Nephron progenitor cell (in vitro differentiated cells): ENCODE measurements at places on chromosomes 3 and 15.
A peak's percentile ranks its signal among the peaks of the same experiment; 100 is the strongest.

DNA sequence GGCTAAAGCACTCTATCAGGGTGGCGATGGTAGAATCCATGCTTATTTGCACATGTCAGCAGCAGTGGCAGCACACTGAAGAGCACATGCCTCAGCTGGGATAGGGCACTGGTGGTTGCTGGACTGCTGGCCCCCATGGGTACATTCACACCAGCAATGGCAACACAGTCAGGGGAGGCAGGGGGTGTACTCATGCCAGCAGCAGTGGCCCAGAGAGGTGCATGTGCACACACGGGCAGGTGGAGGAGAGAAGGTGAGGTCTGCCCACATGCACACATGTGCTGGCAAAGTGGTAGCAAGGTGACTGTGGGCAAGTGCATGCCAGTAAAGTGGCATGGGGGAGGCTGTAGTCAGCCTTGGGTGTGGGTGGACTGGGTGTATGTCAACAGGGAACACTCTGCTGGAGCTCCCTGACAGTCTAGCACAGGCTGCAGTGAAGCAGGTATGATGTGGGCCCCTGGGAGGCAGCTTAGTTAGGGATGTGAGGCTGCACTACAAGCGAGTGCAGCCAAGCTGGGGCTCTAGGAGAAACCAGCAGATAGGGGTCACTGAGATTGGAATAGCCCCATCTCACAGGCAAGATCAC lies 53.9 kb upstream of the NPAP1 start:
- DNase-seq, result no peak

- DNase-seq, result peak; percentile 69
Observed at GRCh38 chr15:44427756-44428724, 611 bp downstream of the CTDSPL2 start.

- no peak for DNase-seq
Observed at GRCh38 chr3:164604687-164605086, 473.6 kb downstream of the SI start.

GRCh38 chr3:143288944-143289343 lies 169.4 kb downstream of the CHST2 start:
- DNase-seq, result no peak

DNA sequence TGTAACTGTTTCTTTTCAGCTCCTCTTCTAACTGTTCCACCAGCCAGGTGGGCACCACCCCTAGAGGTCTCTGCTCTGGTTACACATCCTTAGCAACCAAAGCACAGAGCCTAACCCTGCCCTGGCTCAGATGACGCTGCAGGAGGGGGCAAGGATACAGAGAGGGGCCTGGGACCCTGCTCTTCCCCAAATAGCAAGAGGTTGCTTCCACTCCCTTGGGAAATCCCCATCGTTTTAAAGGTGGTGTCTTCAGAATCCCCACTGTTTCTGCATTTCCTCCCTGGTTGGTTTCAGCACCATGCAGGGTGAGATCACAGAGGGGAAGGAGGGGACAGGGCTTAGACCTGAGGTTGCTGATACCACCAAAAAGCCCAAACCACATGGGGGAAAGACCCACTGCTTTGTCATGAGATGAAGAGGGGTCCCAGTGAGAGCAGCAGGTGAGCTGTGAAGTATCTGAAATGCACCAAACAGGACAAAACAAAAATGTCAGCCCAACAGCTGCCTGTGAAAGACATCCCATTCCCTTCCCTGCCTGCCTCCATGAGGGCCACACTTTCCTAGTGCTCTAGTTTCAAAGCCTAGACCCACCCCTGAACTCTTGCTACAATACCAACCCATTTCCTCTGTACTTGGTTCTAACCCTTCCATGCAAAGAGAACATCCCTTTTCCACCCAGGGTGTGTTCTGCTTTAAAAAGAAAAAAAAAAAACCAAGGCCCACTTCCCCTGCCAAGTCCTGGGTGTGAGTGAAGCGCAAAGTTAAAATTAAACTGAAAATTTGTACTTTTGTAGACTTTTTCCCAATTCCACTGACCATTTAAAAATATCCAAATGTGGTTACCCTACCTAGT lies 29.0 kb downstream of the ANP32A start:
- DNase-seq, result no peak

DNA sequence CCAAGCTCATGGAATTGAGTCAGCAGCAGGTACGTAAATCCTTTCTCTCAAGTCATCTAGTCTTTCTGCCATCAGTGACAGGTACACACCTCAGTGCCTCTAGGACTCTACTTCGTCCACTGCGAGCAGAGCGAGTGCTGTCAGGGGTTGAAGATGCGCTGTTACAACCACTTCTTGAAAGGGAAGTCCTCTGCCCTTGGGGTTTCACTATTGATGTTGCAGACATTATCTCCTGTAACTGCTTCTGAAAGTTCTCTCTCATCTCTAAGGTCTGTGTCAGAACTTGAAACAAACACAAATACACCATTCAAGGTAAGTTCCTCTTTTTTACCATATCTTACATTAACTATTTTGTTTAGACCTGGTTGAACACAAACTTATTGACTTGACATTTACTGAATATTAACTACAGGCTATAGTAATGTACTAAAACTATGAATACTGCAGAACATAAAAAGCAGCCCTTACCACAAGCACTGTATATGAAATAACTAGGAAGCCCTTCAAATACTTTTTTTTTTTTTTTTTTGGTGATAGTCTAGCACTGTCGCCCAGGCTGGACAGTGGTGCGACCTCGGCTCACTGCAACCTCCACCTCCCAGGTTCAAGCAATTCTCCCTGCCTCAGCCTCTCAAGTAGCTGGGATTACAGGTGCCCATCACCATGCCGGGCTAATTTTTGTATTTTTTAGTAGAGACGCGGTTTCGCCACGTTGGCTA lies 41.5 kb downstream of the TOPBP1 start:
- DNase-seq, result no peak

- DNase-seq, result no peak
Observed at GRCh38 chr3:15955968-15956367, 158.2 kb upstream of the ANKRD28 start.

DNA sequence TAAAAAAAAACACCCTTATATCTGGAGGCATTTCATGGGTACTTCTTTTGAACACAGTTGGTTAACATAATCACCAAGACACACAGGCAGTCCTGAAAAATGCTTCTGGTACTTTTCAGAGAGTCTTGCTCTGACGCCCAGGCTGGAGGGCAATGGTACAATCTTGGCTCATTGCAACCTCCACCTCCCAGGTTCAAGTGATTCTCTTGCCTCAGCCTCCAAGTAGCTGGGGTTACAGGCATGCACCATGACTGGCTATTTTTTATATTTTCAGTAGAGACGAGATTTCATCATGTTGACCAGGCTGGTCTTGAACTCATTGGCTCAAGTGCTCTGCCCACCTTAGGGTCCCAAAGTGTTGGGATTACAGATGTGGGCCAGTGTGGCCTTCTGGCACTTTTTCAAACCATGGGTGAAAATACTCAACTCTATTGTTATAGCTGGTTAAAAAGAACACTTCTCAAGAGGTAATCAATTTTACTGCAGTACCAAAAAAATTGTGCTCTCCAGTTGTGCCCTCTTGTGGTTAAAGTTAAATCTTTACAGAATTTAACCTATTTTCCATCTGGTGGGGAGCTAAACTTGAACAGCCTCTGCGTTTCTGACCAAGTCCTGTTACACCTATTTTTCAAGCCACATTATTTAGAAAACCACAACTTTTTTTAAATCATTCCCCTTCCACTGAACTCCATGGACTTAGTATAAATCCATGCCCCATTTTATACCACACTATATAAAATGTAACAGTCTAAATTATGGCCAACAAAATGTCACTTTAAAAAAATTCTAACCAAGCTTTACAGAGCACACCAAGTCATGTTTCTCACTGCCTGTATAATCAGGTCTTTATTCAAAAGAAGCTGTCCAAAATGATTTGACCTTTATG lies 1.2 kb upstream of the SNAPC5 start:
- no peak for DNase-seq

- no peak for DNase-seq
Observed at GRCh38 chr15:79086814-79087213, 3.8 kb downstream of the RASGRF1 start.

DNA sequence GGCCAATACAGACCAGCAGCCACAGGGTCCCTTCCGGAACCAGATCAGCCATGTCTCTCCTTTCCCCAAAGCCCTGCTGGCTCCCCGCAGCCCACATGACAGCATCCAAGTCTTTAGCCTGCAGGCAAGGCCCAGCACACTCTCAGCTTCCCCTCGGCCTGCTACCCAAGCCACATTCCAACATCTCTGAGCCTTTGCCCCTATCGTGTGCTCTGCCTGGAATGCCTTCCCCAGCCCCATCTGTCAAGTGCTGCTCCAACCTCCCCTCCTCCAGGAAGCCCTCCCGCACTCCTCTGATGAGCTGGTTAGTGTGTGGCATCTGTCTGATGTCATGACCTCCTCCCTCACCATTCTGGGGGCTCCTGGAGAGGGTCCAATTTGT lies 8.5 kb downstream of the PLXND1 start:
- DNase-seq, result no peak

GRCh38 chr3:44981751-44982150 lies 5.7 kb downstream of the EXOSC7 start:
- no peak for DNase-seq

DNA sequence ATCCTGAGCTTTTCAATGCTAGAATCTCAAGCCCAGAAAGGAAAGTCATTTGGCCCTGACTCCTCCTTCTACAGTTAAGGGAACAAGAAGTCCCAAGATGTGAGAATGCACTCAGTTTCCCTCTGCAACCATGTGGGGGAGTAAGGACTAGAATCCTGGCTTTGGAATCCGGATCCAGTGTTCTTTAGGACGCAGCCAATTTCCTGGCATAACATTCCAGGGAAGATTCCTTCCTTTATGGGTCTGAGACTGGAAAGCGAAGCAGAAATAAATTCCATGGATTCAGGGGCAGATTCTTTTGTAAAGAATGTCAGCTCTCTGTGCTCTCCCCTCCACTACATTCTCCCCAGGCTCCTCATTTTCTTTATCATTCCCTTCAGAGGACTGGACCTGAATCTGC lies 151.8 kb upstream of the SOX14 start:
- DNase-seq, result no peak

DNA sequence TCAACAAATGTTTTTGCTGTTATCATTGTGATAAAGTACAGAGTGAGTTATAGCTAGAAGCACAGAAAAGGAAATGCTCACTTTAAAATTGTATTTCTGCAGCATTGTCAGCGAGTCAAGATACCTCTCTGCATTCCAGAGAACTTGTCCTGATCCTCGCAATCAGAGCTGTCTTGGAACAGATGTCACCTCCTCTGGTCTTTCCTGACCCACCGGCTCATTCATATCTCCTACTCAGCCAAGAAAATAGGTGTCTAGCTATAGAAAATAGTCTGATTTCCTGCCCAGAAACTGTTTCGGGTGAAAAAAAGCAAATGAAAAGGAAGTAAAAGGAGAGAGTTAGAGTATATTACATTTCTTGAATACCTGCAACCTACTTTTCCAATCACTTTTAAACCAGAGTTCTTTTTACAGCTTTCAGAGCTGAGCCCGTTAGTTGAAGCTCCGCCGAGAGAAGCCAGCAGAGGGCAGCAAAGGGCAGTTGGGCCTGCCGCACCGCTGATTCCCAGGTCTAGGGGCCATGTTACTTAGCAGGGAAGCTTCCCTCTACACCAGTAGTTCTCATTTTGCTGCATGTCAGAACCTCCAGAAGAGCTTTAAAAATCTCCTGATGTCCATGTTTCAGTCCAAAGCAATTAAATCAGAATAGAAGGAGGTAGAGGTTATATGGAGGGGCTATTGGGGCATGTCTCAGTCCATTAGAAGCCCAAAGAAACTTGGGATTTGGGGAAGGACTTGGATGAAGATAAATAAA lies 185.7 kb upstream of the THRB start:
- DNase-seq, result peak; percentile 89

- DNase-seq, result peak; percentile 38
Observed at GRCh38 chr15:57259568-57260040, 116.7 kb upstream of the CGNL1 start.

- no peak for DNase-seq
Observed at GRCh38 chr15:41937568-41937923, 34.8 kb downstream of the EHD4 start.

GRCh38 chr15:28876131-28876844 lies 9.5 kb upstream of the APBA2 start:
- no peak for DNase-seq

DNA sequence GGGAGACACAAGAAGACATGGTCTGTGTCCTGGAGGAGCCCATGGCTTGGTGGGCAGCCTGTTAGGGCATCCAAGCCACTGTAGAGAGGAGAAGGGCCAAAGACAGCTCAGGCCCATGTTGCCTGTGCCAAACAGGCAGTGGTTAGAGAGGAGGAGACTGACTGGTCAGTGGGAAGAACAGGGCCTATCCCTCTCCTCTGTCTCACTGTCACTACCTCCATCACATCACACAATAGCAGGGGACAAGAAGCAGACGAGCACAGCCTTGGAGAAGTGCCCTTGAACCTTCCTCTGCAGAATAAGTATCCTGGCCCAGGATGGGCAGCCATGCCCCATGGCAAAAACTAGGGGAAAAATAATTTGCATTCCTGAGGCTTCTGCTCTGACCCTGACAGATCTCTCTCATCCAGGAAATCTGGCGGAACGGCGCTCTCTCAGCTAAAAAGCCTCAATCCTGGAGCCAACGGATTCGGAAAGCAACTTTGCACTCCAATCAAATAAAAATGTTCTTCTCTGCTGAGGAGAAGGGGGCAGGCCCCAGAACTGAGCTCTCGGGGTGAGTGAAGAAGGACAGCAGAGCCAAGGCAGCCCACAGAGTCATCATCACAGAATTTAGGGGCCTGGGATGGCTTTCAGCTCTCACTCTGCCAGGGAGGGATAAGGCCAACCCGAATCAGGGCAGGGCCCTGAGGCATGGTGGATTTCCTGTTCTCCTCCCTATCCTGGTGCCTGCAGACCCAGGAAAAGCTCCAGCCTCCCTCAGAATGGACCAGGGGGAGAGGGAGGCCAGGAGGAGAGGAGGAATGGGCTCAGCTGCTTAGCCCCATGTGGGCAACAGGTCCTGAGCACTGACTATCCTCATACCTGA lies 1.6 kb downstream of the SHF start:
- DNase-seq, result no peak

DNA sequence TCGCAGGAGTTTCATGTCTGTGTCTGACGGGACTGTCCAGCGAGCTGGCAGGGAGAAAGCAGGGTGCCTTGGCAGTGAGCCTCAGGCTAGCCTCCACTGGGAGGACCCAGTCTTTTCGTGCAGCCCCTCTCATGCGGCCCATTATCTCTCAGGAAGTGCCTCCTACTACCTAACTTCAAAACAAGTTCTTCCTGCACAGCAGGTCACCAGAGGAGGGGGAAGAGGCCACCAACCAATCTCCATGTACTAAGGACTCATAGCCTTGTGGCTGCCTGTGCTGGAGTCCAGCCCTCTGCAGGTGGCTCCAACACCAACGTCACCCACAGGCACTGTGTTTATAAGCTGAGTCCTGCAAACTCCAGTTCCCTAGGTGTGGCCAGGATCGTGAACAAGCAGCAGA lies 4.8 kb downstream of the VIPR1 start:
- DNase-seq, result no peak

DNA sequence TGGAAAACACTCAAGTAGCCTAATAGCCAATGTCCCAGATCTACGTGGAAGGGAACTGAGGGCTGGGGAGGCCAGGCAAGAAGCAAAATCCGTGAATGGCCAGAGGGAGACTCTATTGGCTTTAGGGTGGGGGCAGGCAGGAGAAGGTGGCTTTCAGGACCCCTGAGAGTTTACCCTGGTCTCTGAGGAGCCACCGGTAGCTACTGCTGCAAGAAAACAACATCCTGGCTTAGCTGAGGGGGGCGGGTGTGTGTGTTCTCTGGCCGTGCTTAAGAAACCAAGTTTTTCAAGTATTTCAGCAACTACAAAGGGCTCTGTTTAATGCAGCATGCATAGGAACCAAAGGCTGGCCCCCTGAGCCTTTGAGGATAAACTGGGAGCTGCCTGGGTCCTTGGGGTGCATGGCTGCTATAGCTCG lies 47.6 kb upstream of the TRPM1 start:
- DNase-seq, result no peak
